ENCODE measurements at places on chromosomes 5 and 9.

DNA sequence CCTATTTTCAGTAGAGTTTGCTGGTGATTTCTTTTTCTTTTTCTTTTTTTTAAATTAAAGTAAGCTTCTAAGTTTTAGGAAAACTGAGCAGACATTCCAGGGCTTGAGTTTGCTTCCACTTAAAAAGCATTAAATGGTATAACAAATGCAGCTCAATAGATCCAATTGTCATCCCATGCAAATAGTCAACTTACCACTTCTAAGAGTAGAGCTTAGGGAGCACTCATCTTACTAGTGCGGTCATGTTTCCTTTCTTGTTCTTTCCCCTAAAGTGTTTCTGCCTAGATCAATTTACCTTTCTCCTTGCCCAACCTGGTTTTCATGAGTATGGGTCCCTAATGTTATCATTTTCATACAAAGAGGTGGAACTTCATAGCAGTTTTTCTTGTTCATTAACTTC, 13.0 kb upstream of the CEP120 start:
- no peak for DNase-seq

DNA sequence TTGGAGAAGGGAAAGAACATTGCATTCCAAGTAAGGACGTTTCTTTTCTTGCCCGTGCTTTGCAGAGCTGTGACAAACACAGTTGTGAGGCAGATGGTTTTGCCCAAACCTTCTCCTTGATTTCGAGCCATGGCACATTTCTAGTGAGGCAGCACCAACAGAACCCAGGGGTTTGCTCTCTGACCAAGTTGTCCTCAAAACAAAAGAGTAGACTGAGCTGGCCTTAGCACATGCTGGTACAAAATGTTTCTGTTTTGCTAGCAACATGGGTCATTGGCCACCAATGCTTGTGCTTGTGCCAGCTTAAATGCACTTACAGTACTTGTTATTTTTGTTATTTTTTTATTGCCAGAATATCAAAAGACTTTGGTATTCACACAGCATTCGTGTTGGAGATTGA, 328.8 kb downstream of the GADD45G start:
- no peak for DNase-seq

DNA sequence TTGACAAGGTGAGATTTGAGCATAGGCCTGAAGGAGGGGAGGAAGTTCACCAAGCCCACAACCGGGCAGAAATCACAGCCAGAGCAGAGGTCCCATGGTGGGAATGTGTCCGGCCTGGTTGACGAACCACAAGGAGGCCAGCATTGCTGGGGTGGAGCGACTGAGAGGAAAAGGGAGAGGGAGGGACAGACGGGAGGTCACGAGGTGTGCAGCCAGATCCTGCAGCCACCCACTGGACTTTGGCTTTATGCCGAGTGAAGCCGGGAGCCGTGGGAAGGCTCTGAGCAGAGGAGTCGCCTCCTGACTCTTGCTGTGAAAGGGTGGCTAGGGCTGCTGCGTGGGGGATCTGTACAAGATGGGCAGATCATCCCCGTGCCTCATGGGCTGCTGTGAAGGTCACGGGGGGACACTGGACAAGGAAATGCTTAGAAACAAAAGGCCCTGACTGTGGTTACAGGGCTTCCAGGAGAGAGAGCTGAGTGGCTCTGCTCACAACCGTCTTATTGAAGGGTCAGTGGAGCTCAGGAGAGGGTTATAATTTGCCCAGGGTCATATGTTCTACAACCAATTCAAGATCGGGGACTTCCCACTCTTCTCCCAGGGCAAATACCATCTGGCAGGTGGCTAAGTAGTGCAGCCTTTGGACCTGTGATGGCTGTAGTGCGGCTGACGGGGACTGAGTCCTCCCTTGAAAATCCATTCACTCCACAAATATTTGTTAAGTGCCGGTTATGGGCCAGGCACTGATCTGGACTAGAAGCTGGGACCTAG, 15.6 kb upstream of the CD74 start:
- DNase-seq: no peak

GRCh38 chr5:157106630-157107461, 2.0 kb downstream of the HAVCR2 start:
- no peak for DNase-seq

GRCh38 chr5:43497311-43498104, 13.8 kb upstream of the TMEM267 start:
- no peak for DNase-seq

GRCh38 chr9:78462611-78463010, 165.7 kb downstream of the PSAT1 start:
- no peak for DNase-seq

DNA sequence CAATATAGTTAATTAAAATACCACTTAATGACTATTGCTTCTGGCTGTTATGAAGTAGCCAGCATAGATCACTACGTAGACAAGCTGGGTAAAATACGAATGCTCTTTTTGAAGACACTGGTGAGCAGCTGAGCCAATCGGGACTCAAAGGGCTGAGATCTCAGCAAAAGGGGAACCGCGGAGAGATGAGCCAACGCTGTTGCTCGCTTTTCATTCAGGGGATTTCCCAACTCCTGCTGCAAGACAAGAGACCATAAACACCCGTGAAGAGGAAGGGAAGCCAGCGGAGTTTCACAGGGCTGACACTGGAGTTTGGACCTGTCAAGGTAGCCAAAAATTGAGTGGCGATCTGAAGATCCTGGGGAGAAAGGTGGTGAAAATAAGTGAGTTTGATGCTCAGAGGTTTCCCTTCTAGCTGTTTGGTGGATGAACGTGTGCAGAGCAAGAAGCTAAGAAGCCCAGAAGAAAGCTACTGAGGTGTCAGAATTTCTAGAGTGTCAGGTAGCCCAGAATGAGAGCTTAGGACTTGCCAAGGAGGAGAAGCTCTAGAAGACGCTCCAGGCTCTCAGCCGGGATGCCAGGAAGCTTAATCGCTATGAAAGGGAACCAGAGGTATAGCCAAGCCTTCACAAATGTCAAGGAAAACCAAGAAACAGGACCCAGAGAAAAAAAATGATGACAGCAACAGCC, 79.6 kb upstream of the RNU6ATAC start:
- peak; percentile 4 for DNase-seq

GRCh38 chr5:138932171-138932810, 57.2 kb upstream of the LRRTM2 start:
- no peak for DNase-seq

GRCh38 chr5:62938927-62939326, 360.3 kb downstream of the LRRC70 start:
- no peak for DNase-seq

DNA sequence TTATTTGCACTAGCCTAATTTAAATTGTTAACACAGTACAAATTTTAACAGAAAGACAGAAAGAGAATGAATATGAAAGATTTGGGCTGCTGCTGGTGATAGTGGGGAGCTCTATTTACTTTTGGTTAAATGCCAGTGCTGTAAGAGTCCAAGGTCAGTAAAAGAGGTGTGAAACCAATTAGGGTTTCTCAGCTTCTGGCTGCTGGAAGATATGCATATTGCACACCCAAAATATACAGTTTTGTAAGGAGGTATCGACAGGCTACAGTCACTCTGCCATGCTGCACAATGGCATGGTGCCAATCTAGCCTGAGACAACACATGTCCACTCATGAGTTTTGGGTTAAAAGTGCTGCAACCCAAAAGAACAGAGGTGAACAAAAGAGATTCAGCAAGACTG, 79.3 kb downstream of the PPP2R2B start:
- no peak for DNase-seq

DNA sequence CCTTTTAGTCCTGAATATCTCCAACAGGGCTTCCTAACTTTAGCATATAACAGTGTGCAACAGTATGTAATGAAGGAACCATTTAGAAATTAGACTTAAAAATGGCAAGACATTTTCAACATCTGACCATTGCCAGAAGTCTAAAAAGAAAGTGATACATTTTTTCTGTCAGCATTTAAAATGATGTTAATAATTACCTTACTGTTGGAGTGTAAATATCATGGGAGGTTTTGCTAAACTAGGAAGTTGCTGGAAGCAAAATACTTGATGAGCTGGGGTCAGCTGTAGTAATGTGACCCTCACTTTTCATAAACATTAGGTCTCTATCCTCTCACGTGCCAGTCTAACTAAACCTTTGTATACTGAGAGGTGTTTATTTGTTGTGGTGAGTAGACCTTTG, 68.8 kb downstream of the NTRK2 start:
- DNase-seq: no peak

DNA sequence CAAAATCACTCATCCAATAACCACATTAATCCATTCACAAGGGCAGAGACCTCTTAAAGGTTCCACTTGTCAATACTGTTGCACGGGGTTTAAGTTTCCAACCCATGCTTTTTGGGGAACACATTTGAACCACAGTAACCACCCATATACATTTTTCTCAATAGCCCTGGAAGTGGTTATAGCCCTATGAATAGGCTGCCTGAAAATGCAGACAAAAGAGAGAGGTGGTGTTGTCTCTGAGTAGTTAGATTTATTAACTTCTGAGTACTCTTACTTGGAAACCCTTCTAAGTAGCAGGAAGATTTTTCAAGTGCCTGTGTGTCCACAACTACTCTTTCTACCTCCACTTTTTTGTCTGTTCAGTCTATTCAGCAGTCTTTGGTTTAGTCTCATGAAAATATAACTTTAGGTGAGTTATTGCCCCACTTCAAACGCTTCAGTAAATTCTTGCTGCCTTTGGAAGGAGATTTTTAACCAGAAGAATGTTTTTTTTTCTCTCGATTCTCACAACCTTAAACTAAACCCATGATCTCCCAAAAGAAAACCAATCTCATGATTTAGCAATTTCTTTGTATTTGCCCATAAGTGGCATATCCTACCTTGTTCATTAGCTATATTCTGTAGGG, 42.6 kb downstream of the ARHGEF28 start:
- DNase-seq: no peak
